ENCODE measurements at places on chromosomes 5 and 9. TPM values are rescaled to one million over a fixed set of nuclear protein-coding genes. Genes with fewer than 3 reads are reported as not detected.

The GPX3 gene
- 2,730 TPM for total RNA-seq

The NTNG2 gene
- total RNA-seq, result 0.56 TPM

The PCDHGB3 gene
- 5.5 TPM for total RNA-seq

The NOXA1 gene
- total RNA-seq, result 13.5 TPM

The C5orf52 gene
- not detected for total RNA-seq

The FAXDC2 gene
- total RNA-seq, result 54.0 TPM

- no peak overlapping the region for H3K4me3 ChIP-seq
- H3K4me1 ChIP-seq, result peaks cover 3% of the 10 kb centered on the region
- H3K36me3 ChIP-seq, result peaks cover 22% of the 10 kb centered on the region
- no peak for DNase-seq
Measured at GRCh38 chr5:32100230-32100629, 73.9 kb downstream of the GOLPH3 start.

GRCh38 chr9:131013771-131014676, 5.0 kb downstream of the LAMC3 start:
- peaks cover 4% of the 10 kb centered on the region for H3K4me1 ChIP-seq
- H3K27me3 ChIP-seq, result no peaks in the 10 kb centered on the region
- no peaks in the 10 kb centered on the region for H3K36me3 ChIP-seq

GRCh38 chr5:158499075-158499891, 600.4 kb downstream of the EBF1 start:
- H3K27ac ChIP-seq, result no peak overlapping the region
- H3K27me3 ChIP-seq, result no peaks in the 10 kb centered on the region
- no peak overlapping the region for H3K4me3 ChIP-seq
- no peak for DNase-seq

- no peaks in the 10 kb centered on the region for H3K4me1 ChIP-seq
- H3K27ac ChIP-seq, result no peak overlapping the region
- no peak for DNase-seq
- H3K4me3 ChIP-seq, result no peak overlapping the region
- no peaks in the 10 kb centered on the region for H3K27me3 ChIP-seq
- H3K36me3 ChIP-seq, result no peaks in the 10 kb centered on the region
Measured at GRCh38 chr5:138666226-138666742, 86.9 kb upstream of the CTNNA1 start.

DNA sequence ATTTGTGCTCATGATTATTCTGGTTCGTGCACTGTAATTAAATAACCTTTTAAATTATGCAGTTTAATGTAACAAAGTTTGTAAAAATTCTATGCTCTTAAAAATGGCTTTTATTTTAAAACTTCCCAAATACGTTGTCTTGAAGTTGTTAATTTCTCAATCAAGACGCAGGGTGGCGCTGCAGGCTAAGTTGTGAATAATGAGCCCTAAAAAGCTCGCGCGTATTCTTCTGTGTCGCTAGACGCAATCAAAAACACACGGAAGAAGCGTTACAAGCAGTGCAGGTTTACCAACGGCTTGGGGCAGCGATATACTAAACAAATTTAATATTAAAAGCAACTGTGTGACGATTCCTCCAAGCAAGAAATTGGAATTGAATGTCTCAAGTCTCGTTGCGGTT, at the start of gene PCDHB4:
Gene PCDHB4, plus strand, starts transcription at position 256 of the 400 bp plus-strand sequence. CDS start 181 bp downstream, outside the sequence.
- H3K4me3 ChIP-seq, result no peak within 1 kb of the TSS
- H3K4me1 ChIP-seq, result no peaks in the 10 kb centered on the region
- H3K36me3 ChIP-seq, result no peaks in the 10 kb centered on the region
- DNase-seq, result no peak
- no peak within 1 kb of the TSS for H3K27ac ChIP-seq
- H3K27me3 ChIP-seq, result peaks cover 4% of the 10 kb centered on the region

GRCh38 chr9:87585123-87585855, 87.6 kb downstream of the DAPK1 start:
- H3K4me3 ChIP-seq, result no peak overlapping the region
- DNase-seq, result no peak
- H3K27me3 ChIP-seq, result no peaks in the 10 kb centered on the region

GRCh38 chr5:170623576-170624181, 119.9 kb downstream of the KCNIP1 start:
- H3K36me3 ChIP-seq, result no peaks in the 10 kb centered on the region
- no peaks in the 10 kb centered on the region for H3K4me1 ChIP-seq
- H3K27ac ChIP-seq, result no peak overlapping the region
- no peaks in the 10 kb centered on the region for H3K27me3 ChIP-seq

DNA sequence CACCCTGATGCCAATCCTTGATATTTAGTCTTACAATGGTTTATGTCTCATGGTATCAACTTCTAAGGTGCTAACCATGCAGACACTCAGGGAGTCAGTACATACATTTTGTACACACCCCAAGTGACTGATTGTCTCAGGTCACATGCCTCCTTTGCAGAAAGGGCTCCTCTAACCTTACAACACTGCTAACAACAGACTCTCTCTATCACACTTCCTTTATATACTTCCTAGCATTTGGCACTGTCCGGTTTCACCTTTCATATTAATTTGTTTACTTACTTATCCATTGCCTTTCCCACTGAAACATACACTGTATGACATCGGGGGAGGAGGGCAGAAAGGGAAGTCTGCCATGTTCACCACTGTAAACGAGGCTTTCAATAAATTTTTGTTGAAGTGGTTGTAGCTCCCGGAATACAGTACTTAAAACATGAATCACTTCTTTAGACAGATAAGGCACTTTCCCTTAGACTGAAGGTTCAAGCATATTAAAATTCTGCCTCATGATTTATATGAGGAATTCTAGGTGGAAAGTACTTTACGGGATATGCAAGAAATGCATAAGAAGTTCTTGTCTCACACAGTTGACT, 20.6 kb downstream of the EMB start:
- no peaks in the 10 kb centered on the region for H3K36me3 ChIP-seq
- H3K27me3 ChIP-seq, result no peaks in the 10 kb centered on the region
- no peak overlapping the region for H3K4me3 ChIP-seq
- DNase-seq, result no peak

- H3K4me3 ChIP-seq, result no peak overlapping the region
- DNase-seq, result no peak
- H3K27ac ChIP-seq, result no peak overlapping the region
Measured at GRCh38 chr9:88197781-88198340, 59.6 kb upstream of the SPATA31C2 start.

- no peak overlapping the region for H3K4me3 ChIP-seq
- H3K4me1 ChIP-seq, result no peaks in the 10 kb centered on the region
- no peak for DNase-seq
- H3K27ac ChIP-seq, result no peak overlapping the region
- H3K27me3 ChIP-seq, result peaks cover 11% of the 10 kb centered on the region
Measured at GRCh38 chr5:482506-482905, 39.5 kb downstream of the EXOC3 start.

DNA sequence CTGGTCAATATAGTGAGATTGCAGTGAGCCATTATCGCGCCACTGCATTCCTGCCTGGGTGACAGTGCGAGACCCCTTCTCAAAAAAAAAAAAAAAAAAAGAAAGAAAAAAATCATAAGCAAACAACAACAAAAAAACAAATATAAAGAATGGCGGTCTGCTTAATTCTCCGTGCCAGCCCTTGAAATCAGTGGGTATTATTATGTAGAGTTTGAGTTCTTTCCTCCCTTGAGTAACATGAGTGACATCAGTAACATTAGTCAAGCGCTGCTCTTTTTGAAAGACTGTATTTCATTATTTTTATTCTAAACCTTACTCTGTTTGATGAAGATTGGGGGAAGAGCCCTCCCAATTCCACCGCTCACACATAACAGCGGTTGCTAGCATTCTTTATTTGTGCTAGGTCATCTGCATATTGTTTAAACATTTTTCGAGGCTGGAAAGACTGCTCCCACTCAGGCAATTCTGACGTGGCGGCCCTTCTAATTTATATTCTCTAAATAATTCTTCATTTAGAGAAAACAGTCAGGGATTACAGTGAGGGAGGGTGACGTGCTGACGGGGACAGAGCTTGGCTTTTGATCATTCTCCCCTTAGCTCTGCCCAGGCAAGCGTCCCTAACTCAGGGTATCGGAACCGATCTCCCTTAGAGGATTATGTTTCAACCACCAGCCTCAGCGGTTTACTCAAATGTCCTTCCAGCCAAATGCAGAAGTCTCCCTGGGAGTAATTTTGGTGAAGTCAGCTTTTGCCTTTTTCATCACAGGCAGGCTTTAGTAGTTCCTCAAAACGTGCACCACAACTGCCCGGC, 860 bp upstream of the MARCHF6 start:
- H3K4me1 ChIP-seq, result peaks cover 3% of the 10 kb centered on the region
- H3K4me3 ChIP-seq, result peak overlapping the region; percentile 96
- no peaks in the 10 kb centered on the region for H3K27me3 ChIP-seq
- peak overlapping the region; percentile 95 for H3K27ac ChIP-seq
- DNase-seq, result peak; percentile 26

- no peaks in the 10 kb centered on the region for H3K27me3 ChIP-seq
- H3K27ac ChIP-seq, result no peak overlapping the region
- H3K36me3 ChIP-seq, result no peaks in the 10 kb centered on the region
- no peak for DNase-seq
- H3K4me3 ChIP-seq, result no peak overlapping the region
- H3K4me1 ChIP-seq, result peaks cover 6% of the 10 kb centered on the region
Measured at GRCh38 chr5:127684726-127685467, 18.3 kb upstream of the CCDC192 start.

- no peak for DNase-seq
- H3K4me3 ChIP-seq, result no peak overlapping the region
- H3K4me1 ChIP-seq, result no peaks in the 10 kb centered on the region
Measured at GRCh38 chr9:135229701-135230385, 142.4 kb downstream of the OLFM1 start.

- H3K4me1 ChIP-seq, result no peaks in the 10 kb centered on the region
- H3K27ac ChIP-seq, result no peak overlapping the region
- no peaks in the 10 kb centered on the region for H3K27me3 ChIP-seq
- DNase-seq, result no peak
- peaks cover 91% of the 10 kb centered on the region for H3K36me3 ChIP-seq
Measured at GRCh38 chr9:128986671-128987070, 39.2 kb downstream of the NUP188 start.

GRCh38 chr9:126869368-126869767, 8.9 kb downstream of the ZBTB34 start:
- H3K4me1 ChIP-seq, result no peaks in the 10 kb centered on the region
- H3K4me3 ChIP-seq, result no peak overlapping the region
- H3K27ac ChIP-seq, result no peak overlapping the region
- DNase-seq, result no peak
- peaks cover 2% of the 10 kb centered on the region for H3K36me3 ChIP-seq
- no peaks in the 10 kb centered on the region for H3K27me3 ChIP-seq

DNA sequence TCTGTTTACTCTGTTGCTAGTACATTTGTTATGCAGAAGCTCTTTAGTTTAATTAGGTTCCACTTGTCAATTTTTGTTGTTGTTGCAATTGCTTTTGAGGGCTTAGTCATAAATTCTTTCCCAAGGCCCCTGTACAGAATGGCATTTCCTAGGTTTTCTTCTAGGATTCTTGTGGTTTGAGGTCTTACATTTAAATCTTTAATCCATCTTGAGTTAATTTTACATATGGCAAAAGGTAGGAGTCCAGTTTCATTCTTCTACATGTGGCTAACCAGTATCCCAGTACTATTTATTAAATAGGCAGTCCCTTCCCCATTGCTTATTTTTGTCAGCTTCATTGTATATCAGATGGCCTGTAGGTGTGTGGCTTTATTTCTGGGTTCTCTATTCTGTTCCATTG, 792.4 kb downstream of the PTPRD start:
- DNase-seq, result no peak
- no peaks in the 10 kb centered on the region for H3K4me1 ChIP-seq
- H3K27me3 ChIP-seq, result no peaks in the 10 kb centered on the region
- no peak overlapping the region for H3K27ac ChIP-seq

DNA sequence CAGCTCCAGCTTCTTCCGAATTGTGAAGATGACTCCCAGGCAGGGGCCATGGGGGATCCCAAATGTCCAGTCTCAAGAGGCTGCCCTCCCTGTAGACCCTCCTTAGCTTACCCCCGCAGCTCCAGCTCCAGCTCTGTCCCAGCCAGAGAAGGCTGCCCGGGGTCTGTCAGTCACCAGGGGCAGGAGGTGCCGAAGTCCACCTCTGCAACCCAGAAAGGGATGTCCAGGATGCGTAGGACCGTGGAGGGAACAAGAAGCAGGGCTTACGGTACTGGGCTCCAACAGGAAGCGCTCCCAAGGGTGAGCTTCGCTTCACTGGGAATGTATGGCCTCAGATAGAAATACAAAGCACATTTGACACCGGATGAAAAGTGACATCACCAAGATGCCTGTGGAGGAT, 6.0 kb downstream of the IPPK start:
- no peaks in the 10 kb centered on the region for H3K36me3 ChIP-seq
- no peak overlapping the region for H3K27ac ChIP-seq
- H3K4me3 ChIP-seq, result no peak overlapping the region
- no peaks in the 10 kb centered on the region for H3K27me3 ChIP-seq
